ENCODE measurements at places on chromosomes 7 and 10.

- DNase-seq: no peak
Measured at GRCh38 chr7:70052691-70053090, 454.4 kb downstream of the AUTS2 start.

GRCh38 chr7:117218700-117219099, 104.2 kb downstream of the WNT2 start:
- no peak for DNase-seq

- no peak for DNase-seq
Measured at GRCh38 chr10:61888744-61889143, 12.8 kb upstream of the ARID5B start.

DNA sequence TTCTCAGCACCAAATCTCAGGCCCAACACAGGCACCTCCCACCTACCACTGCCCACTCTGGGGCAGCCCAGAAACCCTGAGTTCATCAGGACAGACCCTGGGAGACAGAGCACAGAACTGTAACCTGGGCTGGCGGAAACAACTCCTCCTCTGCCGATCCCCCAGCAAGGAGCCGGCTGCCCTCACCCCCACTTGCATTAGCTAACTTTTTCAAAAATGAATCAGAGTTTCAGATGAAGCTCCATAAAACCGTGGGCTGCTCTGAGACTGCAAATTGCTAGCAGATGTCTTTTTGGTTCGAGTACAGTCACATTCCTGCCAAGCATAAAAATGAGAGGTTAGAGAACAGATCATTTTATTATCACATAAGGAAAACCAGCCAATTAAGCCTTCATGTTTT, 93.4 kb upstream of the PARD3 start:
- DNase-seq: no peak

GRCh38 chr7:22129166-22129565, 183.5 kb upstream of the CDCA7L start:
- no peak for DNase-seq

- no peak for DNase-seq
Measured at GRCh38 chr7:43577485-43577951, 5.4 kb upstream of the STK17A start.

DNA sequence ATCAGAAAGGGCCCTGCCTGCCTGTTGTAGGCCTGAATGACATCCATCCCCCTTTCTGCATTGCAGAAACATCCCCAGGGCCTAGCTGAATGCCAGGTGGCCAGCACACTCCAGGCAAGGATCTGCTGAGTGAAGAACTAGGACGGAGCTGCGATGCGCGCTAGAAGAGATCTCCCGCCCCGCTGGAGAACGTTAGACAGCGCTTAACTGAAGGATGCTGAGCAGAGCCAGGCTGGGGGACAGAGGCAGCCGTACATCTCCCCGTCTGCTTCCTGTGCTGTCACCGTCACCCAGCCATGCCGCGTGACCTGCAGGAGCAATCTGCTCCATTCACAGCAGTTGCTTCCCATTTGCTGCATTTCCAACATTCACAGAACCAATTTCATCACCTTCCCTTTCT, 73.3 kb downstream of the FAM53B start:
- DNase-seq: no peak

DNA sequence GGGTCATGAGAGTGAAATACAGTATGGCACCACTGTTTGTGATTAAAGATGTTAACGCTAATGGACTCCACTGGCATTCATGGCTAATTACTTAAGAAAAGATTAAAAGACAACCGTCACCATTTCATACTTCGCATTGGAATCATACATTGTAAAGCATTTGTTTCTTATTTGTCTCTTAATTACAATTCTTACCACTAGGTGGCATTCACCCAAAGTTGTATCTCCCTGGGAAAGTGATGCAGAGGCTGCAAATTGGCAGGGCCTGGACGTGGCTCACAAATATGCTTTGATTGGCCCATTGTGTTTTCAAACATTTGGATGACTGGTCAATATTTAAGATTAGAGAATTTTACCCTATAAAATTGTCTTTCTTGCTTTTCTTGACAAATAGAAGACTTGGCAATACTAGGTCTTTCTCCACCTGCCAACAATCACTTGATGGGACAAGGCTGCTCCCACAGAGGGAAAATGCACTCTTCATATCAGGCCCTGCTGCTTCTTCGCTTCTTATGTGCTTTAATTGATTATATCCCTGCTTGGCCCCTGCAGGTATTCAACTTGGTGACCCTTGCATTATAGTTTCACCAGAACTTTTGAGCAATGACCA, 72.1 kb upstream of the STARD3NL start:
- no peak for DNase-seq

GRCh38 chr10:129541200-129541599, 74.2 kb downstream of the MGMT start:
- DNase-seq: no peak

- no peak for DNase-seq
Measured at GRCh38 chr10:61634746-61635145, 28.0 kb upstream of the CABCOCO1 start.

GRCh38 chr10:18399158-18399557, 252.2 kb downstream of the NSUN6 start:
- no peak for DNase-seq

DNA sequence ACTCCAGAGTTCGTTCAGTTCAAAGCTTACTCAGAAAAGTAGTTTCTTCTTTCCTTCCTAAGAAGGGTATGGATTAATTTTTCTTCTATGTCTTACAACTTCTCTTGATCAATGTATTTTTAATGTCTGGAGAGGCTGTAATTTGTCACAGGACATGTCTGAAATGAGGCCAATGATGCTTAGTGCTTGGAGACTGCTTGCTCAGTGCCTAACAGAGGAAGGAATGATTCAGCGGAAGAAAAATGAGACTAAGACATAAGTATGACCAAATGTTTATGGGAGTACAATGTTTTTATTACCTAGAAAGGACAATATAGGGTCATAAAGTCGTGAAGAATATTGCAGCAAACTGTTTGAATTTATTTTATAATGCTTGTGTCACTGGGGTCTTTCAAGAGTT, 43.3 kb downstream of the GPR37 start:
- DNase-seq: no peak

GRCh38 chr10:97327348-97328294, 6.9 kb downstream of the FRAT2 start:
- no peak for DNase-seq

DNA sequence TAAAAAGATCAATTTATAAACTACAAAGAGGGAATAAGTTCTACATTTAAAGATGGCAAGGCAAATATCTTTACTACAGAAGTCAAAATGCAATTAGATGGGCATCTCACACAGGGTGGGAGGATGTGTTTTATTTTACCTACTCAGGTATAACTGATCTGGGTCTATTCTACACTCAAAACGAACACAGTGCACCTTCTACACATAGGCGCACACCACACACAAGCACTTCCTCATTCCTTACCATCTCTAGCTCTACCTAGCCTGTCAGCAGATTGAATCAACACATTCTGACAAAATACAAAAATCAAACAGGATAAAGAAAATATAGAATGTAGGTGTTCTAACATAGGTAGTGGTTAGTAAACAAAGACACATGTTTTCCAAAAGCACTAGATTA, 64.8 kb downstream of the SGCE start:
- no peak for DNase-seq

GRCh38 chr10:93993782-93994437, at the start of gene PLCE1:
PLCE1 (plus strand) TSS chr10:93993931; CDS start chr10:94031047, 37,116 bp downstream.
- peak; percentile 88 for DNase-seq

DNA sequence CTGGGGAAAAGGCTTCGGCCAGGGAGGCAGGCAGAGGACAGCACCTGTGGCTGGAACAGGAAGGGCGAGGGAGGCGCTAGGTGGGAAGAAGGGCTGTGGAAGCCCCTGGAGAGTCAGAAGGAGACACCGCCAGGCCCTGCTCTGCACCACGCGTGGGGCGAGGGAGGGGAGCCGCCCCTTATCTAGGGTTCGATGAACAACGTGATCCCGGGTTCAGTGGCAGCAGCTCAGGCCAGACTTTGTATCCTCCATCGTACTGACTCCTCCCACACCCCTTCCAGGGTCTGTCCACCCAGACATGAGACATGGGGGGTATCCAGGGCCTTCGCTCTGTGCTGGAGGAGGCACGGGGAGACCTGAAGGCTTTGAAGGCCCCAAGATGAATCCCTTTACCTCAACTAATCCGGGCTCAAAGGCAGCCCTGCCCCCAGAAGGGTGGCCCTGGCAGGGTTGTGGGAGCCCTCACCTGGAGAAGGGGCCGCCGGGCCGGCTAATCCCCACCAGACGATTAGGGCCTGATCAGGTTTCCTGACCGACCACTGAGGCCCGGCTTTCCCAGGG, 110.8 kb downstream of the PDGFA start:
- peak; percentile 70 for DNase-seq

GRCh38 chr10:119919826-119920225, 27.3 kb downstream of the SEC23IP start:
- DNase-seq: no peak
